ENCODE measurements at places on chromosomes 2 and 18.

GRCh38 chr2:20071397-20072383 lies 20.3 kb upstream of the LAPTM4A start:
- no peak for DNase-seq

DNA sequence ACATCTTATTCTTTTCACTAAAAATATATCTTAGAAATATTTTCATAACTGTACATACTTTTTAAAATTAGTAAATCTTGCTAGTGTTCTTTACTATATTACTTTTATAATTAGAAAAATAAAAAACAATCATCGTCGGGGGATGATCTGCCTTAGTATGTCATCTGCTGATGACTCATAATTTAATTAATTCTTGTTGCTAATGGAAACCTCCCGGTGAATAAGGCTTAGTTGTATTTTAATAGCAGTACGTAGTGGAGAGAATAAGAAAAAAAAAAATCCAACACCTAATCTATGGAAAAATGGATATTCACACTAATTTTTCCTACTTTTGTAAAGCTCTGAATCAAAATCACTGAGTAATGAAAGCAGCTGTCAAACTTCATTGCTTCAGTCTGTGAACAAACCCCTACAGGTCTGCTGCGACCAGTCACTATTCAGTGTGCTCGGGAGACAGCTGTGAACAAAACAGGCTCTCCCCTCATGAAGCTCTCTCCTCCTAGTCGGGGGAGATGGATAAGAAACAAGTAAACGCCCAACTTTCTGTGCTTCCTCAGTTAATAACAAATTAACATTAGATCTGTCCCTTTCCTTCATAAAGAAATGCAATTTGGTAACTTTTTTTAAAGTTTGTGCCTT lies 97.4 kb upstream of the UPP2 start:
- DNase-seq, result no peak

GRCh38 chr2:189553504-189554088 lies 27.0 kb downstream of the SLC40A1 start:
- no peak for DNase-seq

DNA sequence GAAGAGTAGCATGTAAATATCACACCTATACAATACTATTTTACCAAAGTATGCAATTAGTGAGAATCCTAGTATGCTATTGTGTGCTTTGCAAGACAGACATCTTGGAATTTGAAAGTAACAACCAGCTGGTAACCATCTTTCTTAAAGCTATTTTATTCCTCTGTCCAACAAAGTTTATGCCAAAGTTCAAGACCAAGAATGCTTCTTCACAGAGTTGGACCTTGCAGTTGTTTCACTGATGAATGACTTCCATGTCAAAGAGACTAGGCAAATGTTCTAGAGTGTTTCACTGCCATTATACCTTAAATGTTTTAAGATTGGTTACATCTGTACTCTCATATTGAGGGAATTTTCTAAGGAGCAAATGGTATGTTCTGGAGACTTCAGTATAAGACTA lies 215.2 kb upstream of the CRIM1 start:
- DNase-seq, result no peak

DNA sequence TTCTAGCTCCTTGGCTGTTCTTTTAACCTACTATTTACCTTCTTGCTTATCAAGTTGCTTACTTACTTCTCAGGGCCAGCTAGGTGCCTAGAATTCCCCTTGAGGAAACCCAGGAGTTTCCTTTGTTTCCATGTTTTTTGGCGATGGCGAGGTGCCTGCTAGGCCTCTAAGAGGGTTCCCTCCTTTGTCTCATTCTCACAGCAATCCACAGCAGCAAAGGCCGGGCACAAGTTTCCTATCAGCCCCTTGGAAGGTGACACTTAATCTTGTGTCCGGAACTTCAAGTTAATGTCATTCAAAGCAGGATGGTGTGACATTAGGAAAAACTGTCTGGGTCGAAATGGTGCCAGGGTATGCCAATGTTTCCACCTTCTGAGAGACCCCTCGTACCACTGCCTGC lies 101.9 kb upstream of the EPC2 start:
- DNase-seq, result no peak

DNA sequence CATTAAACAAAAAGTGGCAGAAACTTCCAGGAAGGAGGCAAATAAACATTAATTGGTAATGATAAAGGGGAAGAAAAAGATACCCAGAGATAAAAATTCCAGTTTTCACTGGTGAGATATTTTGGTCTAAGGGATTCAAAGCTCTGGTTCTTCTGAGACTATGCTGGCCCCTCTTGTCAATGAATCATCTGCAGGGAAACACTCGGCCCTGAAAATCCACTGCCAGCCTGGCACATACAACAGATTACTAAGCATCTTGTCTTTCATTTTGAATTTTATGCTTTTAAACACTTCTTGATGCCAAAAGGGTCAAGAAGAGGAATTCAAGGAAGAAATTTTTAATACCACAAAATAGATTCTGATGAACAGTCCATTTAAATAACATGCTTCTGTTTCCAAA lies 1603.8 kb upstream of the ZEB2 start:
- DNase-seq, result no peak

DNA sequence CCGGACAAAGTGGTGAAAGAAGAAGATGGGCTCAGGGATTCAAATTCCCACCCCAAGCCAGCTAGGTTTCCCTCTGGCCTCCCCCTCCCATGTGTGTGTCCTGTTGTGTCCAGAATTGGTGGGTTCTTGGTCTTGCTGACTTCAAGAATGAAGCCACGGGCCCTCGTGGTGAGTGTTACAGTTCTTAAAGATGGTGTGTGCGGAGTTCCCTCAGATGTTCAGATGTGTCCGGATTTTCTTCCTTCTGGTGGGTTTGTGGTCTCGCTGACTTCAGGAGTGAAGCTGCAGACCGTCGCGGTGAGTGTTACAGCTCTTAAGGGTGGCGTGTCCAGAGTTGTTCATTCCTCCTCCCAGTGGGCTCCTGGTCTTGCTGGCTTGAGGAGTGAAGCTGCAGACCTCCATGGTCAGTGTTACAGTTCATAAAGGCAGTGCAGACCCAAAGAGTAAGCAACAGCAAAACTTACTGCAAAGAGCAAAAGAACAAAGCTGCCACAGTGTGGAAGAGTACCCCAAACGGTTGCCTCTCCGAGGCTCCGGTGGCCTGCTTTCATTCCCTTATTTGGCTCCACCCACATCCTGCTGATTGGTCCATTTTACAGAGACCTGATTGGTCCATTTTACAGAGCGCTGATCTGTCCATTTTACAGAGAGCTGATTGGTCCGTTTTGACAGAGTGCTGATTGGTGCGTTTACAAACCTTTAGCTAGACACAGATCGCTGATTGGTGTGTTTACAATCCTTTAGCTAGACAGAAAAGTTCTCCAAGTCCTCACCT lies 37.7 kb upstream of the KLF11 start:
- no peak for DNase-seq

DNA sequence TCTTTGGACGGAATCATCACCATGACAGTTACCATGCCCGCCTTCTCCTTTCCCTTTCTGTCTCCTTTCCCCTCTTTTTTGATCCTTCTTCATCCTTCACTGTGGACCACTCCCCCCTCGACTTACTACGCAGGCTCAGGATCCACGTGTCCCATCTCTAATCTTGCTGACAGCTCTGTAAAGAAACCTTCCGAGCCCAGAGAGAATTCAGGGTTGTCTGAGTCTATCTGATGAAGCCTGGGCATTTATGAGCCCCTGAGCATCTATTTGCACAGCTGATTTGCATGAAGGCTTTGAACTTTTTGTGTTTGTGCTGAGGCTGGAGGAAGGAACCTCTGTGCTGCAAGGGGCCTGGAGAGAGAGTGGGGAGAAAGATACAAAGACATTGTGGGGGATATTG lies 50.7 kb downstream of the CIB4 start:
- DNase-seq, result peak; percentile 16

- DNase-seq, result no peak
Measured at GRCh38 chr2:146143971-146144370, 1624.1 kb upstream of the ZEB2 start.

DNA sequence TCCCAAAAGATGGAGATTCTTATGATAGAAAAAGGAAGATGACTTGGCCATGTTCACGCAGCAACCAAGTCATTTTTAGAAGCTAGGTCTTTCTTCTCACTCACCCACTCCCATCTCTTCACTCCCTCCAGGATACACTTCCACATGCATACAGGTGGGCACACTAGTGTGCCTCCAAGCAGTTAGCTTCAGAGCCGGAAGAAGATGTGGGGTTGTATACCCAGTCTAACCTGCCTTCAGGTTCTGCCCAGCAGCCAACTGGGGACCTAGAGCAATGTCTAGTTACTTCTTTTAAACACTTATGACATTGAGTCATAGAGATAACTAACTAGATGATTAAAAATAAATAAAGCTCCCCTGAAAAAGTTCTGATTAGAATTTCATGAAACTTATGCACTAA lies 21.8 kb upstream of the TANK start:
- DNase-seq, result no peak

GRCh38 chr2:168666339-168666738 lies 136.1 kb upstream of the NOSTRIN start:
- no peak for DNase-seq

- DNase-seq, result no peak
Measured at GRCh38 chr18:55706898-55707297, 118.9 kb upstream of the TCF4 start.

- DNase-seq, result no peak
Measured at GRCh38 chr2:192245329-192245728, 50.6 kb upstream of the TMEFF2 start.

GRCh38 chr2:173048522-173048896 lies 27.1 kb upstream of the MAP3K20 start:
- DNase-seq, result no peak

DNA sequence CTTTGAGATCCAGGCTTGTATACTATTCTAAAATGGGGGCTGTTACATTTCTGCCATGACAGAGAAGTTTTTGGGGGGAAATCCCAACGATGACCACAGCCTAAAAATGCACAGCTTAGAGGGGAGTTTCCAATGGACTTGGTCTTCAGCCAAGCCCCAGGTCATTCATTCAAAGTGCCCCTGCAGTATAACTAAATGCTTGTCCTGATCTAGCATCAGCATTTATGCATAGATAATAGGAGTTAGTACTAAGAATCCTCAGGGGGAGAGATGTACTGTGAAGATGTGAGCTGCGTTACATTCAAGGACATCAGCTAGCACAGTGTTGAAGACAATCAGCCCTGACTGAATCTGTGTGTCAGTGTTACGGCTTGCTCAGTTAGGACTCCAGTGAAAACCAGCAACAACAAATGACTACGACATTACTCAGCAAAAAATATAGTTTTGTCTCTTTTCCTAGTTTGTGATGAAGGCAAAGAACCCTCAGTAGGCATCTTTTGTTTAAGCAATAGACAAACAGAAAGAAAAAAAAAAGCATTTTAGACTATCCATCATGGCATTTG lies 160.9 kb downstream of the ZEB2 start:
- DNase-seq, result no peak

DNA sequence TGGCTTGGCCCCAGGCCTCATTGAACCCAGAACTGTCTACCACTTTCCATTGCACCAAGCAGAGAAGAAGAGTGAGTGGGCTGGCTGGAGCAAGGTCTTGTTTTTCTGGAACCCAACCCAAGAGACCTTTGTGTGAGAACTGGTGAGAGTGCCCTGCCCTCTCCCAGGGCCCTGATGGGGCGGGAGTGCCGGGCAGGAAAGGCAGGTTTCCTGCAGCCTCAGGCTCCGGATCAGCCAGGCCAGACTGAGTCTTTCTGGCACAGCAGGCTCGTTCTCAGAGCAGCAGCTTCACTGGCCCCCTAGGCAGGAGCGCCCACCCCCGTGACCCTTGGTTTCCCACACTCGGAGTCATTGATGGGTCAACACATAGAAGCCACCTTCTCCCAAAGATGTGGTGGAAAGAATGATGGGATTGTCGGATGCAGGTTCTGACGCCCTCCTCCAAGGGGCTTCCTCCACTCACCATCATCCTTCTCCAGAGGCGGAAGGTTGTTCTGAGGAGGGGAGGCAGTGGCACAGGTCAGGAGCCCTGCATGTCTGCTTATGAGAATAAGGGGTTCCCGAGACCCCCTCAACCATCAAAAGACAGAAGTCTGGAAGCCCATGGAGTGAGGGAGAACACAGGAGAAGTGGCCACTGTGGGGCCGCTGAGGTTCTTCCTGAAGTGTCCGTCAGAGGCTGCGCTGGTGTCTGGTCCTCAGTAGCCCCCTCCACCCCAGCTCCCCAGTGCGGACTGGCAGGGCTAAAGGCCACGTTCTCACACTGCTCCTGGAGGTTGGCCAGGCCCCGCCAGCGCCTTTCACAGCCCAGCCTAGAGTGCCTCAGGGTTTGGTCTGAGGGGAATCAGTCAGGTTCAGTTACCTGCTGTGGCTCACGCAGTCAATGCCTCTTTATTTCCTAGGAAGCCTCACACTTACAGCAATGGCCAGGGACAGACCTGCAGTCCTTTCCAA lies 62.8 kb upstream of the LAPTM4A start:
- DNase-seq, result no peak

GRCh38 chr2:187549193-187549592 lies 5.0 kb downstream of the TFPI start:
- no peak for DNase-seq

- peak; percentile 7 for DNase-seq
Measured at GRCh38 chr2:199743415-199744120, 107.4 kb downstream of the FTCDNL1 start.

DNA sequence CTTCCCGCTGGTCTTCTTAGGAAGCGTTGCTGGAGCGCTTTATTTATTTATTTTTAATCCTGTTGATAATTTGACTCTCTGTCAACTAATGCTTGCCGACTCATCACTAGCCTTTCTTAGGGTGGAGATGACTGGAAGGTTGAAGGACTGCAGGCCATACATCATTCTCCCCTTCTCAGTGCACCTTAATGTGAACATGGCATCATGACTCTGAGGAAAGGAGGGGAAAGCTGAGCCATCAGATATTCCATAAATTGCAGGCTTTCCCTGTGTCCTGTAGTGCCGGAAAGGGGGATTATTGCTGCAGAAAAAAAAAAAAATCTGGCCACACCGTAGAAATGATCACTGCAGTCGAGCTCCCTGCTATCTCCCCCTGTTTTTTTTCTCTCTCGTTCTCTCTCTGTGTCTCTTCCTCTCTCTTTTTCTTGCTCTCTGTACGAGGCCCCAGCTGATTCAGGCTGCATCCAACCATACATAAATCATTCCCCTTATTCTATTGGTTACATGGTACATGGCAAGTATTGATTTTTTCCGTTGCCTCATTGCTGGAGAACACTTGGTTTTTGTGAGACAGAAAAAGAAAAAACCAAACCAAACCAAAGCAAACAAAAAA lies 125.8 kb upstream of the EFEMP1 start:
- peak; percentile 90 for DNase-seq

DNA sequence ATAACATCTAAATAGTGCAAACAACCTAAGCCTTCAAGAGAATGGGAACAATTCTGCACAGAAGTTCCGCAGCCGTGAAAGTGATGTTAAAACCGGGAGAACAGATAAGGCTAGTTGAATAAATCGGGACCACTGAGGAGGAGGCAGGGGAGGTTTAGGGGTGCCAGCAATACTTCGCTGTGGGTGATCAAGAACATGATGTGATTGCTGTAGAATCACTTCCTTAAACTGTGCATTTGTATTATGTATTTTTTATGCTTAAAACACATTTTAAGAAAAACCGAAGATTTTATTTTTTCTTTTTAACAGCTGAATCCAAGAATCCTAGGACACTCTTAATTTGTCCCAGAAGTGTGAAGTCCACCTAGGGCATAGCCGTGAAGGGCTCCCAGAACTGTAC lies 33.6 kb downstream of the TTC32 start:
- no peak for DNase-seq

GRCh38 chr2:26246818-26247217 lies 2.1 kb downstream of the HADHB start:
- no peak for DNase-seq
